ENCODE measurements at places on chromosomes 2 and 18.

GRCh38 chr2:240921311-240921994 is 15.3 kb downstream of the CROCC2 start:
- peak; percentile 96 for DNase-seq

GRCh38 chr2:42602876-42603219 is 34.4 kb downstream of the MTA3 start:
- DNase-seq: no peak

DNA sequence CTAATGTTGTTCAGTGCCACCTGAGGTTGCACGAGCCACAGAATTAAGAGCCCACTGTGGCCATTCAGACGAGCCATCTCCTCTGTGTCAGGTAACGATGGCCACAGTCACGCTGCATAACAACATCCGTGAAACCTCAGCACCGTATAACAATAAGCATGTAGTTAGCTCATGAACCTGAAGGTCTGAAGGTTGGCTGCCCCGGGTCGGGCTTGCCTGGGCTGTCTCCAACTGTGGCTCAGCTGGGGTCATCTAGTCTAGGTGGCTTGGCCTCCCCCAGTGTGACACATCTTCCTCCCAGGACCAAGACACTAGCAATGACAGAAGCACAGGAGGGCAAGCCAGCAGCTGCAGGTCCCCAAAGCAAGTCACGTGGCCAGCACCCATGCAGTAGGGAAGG is 258.0 kb downstream of the GLI2 start:
- DNase-seq: no peak

DNA sequence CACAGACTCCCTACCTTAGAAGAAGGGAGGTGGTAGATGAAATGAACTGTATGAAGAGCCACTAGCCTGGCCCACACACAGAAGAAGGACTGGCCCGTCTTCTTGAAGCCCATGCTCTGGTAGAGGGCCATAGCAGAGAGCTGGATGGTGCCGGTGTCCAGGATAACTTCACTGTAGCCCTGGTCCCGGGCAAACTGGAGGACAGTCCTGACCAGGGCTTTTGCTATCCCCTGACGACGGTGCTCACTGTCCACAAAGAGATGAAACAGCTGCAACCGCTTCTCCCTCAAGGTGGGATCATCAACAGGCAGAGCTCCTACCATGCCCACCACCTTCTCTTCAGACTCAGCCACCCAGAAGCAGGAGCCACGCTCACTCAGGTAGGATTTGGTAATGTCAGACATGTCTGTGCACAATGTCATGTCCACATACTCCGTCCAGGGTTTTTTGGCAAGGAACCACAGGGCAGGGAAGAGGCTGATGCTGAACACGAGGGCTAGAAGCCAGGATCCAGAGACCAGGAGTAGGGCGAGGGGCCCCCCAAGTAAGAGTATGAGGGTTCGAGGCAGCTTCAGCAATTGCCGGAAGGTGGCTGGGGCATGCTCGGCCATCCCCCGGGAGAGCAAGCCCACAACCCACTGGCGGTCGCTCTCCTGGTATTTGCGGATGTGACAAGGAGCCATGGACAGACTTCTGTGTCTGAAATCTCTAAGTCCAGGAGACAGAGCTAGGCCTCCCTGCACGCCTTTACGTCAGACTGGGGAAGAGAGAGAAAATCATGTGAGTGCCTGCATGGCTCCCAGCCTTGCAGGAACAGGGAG is 1.1 kb downstream of the NAT8 start:
- DNase-seq: no peak

GRCh38 chr2:142723236-142723635 is 154.2 kb upstream of the KYNU start:
- DNase-seq: no peak

- peak; percentile 77 for DNase-seq
These were observed 25.2 kb downstream of the NUP35 start for GRCh38 chr2:183149489-183149888.

DNA sequence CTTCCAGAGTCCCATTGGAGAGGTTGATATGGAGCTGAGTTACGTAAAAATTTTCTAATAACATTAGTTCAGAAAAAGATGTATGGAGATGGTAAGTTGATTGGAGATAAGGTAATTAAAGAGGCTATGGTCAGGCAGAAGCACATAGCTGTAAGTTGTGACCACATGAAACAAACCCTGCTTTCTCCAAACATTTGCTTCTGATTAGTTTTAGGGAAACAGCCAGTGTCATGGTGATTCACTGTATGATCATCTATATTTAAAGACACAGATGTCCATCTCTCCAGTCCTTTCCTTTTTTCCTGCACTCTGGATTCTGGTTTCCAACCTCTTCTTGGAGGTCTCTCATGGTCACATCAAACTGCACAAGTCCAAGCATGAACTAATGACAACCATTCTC is 1550.8 kb upstream of the PIK3C3 start:
- no peak for DNase-seq

DNA sequence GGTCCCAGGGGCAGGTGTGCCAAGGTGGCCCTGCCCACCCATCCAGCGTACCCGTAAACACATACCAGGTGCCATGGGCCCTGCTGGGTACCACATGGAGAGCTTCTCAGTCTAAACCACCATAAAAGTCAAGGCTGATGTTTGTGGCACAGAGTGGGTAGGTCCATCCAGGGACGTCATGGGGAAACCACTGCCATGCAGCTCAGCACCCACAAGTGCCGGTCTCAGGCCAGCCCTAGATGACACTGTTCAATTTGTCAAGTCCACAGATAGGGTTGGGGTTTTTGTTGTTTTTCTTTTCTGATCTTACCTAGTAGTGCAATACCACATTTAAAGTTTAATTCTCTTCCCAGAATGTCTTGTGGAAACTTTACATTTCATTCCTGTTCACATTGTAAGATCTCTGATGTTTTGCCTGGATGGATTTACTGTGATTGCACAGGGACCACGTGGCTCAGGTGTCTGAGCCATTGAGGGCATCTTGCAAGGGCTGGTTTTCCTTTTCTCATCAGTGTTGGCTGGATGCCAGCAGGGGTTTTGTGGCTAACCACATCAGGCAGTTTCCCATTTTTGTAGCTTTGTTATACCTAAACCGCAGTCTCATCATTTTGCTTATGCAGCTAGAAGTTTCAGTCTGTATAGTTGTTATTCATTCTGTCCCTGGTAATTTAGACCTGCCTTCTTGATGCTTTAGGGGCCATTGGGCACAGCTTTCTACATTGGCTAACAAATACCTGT is 64.7 kb downstream of the STK25 start:
- no peak for DNase-seq

- DNase-seq: no peak
These were observed 359 bp downstream of the FRZB start for GRCh38 chr2:182866095-182866460.

DNA sequence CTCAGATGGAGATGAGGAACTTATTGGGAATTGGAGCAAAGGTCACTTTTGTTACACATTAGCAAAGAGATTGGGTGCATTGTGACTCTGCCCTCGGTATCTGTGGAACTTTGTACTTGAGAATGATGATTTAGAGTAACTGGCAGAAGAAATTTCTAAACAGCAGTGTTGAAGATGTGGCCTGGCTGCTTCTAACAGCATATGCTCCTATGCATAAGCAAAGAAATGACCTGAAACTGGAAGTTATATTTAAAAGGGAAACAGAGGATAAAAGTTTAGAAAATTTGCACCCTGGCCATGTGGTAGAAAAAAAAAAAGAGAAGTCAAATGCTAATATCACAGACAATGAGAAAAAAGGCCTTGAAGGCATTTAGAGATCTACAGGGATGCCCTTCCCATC is 256.8 kb upstream of the ZC3H15 start:
- no peak for DNase-seq

DNA sequence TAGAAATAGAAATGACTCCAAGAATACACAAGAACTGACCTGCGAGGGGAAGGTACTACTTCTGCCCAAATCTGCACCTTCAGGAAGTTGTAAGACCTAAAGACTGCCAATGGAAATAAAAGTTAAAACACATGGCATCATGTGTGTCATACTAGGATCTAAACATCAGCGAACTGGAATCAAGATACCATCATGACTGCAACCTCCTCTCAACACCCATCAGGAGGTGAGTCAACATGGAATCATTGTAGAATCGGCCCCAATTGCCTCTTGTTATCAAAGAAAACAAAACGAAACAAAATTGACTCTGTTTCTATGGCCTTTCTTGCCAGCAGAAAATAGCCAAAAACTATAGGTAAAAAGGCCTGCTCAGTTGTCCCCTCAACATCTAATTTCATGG is 15.1 kb downstream of the RDH14 start:
- DNase-seq: peak; percentile 29

- DNase-seq: no peak
These were observed 153.3 kb upstream of the KYNU start for GRCh38 chr2:142724186-142724585.

- DNase-seq: peak; percentile 12
These were observed 759.4 kb downstream of the ADCYAP1 start for GRCh38 chr18:1663879-1664705.

DNA sequence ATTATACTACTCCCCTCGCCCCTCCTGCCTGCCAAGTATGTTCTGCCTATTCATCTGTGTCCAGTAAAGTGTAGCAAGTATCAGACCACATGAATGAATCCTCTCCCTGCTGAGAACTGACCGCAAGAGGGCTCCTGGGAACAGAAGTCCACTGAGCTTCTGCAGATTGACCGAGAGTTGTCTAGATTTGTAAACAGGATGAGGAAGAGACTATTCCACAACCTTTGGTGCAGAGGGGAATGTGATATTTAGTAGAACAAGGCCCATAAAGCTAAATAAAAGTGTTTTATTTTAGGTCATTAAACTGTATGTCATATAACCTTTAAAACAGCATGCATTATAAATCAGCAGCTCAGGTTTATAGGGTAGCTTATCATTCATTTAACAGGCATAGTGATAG is 377.0 kb downstream of the DCC start:
- DNase-seq: peak; percentile 5

GRCh38 chr18:61753373-61753772 is 139.4 kb downstream of the RNF152 start:
- no peak for DNase-seq

GRCh38 chr2:104866883-104867812 is 13.2 kb downstream of the POU3F3 start:
- DNase-seq: no peak

GRCh38 chr18:68532328-68532885 is 182.5 kb downstream of the TMX3 start:
- DNase-seq: no peak

GRCh38 chr2:60489289-60489688 is 64.2 kb downstream of the BCL11A start:
- no peak for DNase-seq

DNA sequence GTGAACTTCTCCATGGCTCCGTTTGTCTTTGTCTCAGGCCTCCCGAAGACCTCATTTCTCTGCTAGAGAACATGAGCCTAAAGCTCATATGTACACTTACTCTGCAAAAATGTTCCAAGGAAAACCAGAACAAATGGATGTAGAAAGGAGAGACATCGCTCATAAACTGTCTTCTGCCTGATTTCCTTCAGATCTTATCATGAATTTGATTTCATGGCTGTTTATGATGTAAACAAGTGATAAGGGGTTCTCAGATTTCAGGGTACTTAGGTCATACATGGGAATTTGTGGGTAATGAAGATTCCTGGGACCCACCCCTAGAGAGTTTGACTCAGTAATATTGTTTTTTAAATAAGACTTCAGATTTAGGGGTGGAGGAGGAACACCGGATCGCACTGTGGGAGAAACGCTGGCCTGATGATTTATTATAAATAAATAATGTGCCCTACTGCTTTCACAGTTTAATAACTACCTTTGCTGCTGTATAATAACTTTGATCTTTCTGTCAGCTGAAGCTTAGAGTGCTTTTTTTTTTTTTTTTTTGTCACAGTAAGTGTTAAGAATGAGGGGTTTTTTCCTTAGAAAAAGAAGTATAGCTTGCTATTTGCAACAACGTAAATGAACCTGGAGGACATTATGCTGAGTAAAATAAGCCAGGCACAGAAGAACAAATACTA is 14.9 kb downstream of the AOX1 start:
- DNase-seq: no peak

GRCh38 chr2:205401511-205401910 is 280.8 kb upstream of the NRP2 start:
- DNase-seq: no peak

DNA sequence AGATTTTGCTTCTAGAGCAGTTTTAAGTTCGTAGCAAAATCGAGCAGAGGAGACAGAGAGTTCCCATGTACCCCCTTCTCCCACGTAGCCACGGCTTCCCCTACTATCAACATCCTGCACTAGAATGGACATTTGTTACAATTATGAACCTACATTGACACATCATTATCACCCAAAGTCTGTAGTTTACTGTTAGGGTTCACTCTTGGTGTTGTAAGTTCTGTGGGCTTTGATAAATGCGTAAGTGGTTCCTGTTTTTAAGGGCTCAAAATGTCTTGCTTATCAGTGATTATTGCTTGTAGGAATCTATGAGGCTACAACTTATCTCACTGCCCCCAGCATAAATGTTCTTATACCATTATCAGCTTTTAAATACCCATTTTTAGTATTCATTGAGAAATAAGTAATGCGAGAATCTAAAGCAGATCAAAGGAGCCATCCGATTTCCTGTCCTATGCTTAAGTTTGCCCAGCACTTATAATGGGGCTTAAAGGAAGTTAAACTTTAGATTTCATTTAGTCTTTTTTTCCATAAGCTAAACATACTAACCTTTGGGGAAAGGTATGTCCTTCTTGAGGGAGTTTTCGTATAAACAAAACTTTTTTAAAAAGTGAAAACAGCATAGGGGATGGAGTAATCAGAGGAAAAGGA is 118.7 kb downstream of the HAUS1 start:
- DNase-seq: no peak

DNA sequence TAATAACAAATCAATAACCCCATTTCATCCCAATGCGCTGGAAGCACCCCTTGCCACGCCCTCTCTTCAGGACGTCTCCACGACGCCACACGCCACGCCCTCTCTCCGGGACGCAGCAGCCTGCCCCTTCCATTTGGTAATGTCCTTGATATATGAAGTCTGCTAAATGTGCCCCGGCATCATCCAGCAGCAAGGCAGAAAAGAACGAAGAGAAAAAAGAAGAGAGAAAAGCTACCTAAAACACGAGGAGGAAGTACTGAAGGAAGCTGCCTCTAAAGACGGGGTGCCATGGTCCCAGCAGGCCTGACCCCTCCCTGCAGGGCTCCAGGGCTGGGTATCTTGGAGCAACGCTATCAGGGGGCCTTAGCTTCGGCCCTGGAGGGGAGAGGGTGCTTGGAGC is 41.8 kb downstream of the CNGA3 start:
- DNase-seq: no peak

DNA sequence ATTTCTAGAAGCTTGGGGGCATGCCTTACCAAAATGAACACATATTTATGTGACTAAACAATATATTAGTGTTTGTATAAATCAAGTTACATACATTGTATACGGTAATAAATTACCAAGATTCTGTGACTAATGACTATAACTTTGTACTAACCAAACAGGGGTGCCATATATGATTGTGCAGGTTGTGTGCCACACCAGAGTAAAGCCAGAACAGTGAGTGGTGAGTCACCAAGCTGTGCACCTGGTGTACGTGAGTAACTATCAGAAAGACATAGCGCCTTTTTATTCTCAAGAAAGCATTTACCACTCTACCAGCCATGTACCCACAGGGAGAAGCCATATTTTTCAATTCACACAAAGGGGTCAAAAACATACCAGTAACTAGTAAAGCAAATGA is 453.2 kb upstream of the PIK3C3 start:
- no peak for DNase-seq

All from GM03348 (cell line).